ENCODE measurements at places on chromosomes 2 and 18.

GRCh38 chr2:203626952-203627681, 79.3 kb upstream of the CD28 start:
- DNase-seq, result peak; percentile 19

DNA sequence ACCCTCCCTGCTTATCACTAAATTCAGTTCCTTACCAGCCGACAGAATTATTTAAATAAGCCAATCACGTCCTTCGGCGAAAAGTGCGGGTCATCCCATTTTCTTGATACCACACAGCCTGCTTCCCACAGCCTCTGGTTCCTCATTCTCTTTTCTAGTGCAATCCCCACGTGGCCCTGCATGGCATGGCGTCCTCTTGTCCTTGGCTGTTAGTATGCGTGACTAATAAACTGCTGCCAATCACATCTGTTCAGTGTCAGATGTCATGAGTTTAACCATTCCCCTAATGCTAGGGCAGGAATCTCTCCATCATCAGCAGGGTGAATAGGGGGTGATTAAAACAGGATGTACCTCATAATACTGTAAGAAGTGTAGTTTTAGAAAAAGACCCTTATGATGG, 62.8 kb upstream of the TSPYL6 start:
- DNase-seq, result no peak

GRCh38 chr2:222298001-222298310, 842 bp downstream of the PAX3 start:
- DNase-seq, result no peak

DNA sequence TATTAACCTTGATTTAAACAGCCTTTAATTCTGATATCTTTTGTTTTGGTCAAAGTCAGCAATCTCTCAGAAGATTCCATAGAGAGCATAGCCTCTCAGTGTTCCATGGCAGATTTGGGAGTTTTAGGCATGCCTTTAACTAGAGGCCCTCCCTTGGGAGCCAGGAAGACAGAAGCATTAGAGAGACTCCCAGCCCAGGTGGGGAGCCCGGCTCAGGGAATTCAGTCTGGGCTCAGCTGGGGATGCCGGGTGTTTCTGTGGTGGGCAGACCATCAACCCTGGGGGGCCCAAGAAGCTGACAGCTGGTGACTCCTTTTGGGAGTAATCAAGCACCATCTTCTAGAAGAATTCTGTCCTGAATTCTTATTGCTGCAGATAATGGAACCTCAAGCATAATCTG, 99.7 kb upstream of the CELF4 start:
- no peak for DNase-seq

- no peak for DNase-seq
These were observed 519.7 kb downstream of the SOCS6 start for GRCh38 chr18:70808481-70809056.

GRCh38 chr18:3624935-3625741, 175.2 kb downstream of the TGIF1 start:
- peak; percentile 96 for DNase-seq

DNA sequence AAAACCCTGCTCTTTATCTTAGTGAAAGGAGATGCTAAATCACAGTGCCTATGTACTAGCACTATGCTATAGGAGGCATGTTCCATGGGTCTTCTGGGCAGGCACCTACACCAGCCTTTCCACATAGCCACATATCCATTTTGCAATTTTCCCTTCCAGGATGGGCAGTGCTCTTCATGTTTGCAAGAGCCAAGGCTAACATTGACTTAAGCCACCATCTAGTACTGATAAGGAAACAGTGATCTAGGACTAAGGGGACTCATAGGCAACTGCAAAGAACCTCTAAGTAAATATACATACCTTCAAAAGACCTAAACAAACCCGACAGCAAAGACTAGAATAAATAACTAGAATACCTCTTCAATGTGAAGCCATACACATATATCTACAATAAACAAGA, 919.7 kb upstream of the GYPC start:
- no peak for DNase-seq

GRCh38 chr2:84980263-84980983, 9.5 kb downstream of the KCMF1 start:
- no peak for DNase-seq

- DNase-seq, result no peak
These were observed 126.9 kb upstream of the TLK1 start for GRCh38 chr2:171287611-171288010.

- DNase-seq, result no peak
These were observed 39.3 kb upstream of the NRXN1 start for GRCh38 chr2:51071191-51071590.

DNA sequence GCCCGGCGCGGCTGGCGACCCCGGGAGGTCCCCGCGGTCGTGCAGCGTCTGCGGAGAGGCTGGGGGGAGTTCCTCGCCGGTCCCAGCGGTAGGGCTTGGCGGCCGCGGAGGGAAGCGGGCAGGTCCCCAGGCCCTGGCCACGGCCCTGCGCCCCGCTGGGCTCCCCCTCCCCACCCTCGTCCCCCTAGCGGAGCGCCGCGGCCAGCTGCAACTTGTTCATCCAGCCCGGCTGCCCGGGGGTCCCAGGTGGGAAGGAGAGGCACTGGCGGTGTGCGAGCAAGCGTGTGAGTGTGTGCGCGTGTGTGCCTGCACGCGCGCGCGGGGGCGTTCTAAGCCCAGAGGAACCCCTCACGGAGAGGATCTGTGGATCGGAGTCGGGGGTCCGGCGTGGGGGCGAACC, 1.3 kb downstream of the PTPRM start:
- DNase-seq, result no peak

- no peak for DNase-seq
These were observed 42.5 kb downstream of the DSC3 start for GRCh38 chr18:30999887-31000628.

DNA sequence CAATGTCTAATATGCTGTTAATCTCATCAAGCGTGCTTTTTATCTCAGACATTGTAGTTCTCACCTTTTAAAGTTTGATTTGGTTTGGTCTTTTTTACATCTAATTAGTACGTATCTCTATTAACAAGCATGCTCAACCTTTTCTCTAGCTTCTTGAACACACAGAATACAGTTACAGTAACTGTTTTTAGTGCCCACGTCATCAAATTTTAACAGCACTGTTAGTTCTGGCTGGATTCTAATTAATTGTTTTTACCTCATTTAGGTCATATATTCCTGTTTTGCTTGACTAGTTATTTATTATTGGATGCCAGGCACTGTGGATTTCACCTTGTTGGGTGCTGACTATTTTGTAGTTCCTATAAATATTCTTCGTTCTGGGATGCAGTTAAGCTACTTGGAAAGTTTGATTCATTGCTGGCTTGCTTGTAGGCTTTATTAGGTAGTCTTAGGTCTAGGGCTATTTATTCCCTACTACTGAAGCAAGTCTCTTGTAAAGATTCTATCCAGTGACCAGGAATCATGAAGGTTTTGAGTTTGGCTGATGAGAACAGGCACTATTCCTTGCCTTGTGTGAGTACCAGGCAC, 263.0 kb downstream of the ETAA1 start:
- DNase-seq, result no peak

DNA sequence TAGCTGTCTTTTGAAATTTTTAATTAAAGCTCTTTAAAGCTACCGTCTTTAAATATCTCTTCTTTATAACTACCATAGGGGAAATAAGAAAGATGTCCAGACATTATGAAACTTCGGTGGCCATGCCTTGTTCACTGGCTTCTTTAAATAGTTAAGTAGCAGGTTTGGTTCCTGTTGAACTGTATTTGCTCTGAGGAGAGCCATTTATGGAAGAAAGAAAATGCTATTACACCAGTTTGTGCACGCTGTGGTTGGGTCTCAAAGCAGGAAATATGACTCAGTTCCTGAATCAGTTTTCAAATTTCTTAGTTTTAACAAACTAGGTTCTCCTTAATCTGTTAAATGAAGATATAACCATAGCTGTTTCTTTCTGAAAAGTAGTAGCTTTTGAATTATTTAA, 12.2 kb downstream of the ARPC2 start:
- DNase-seq, result peak; percentile 92

DNA sequence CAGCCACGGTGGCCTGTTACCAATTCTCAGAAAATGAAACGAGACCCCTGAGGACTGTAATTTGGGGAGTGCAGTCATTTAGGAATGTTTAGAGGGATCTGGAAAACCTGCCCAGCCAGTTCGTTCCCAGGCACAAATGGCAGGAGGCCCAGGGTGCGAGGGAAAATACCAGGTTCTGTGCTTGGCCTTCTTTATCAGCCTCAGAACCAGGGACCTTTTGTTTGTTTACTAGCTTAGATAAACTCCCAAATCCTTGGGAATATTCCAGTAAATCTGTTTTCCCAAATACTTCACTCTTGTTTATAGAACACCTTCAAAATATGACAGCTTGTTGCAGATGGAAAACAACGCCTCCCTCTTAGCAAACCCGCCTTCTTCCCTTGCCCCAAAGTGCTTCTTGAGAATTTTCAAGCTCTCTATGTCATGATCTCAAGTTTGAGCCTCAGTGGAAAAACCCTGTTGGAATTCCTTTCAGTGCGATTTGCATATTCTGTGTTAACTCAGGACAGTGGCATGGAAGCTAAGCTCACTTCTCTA, 400.3 kb upstream of the SMIM21 start:
- no peak for DNase-seq

DNA sequence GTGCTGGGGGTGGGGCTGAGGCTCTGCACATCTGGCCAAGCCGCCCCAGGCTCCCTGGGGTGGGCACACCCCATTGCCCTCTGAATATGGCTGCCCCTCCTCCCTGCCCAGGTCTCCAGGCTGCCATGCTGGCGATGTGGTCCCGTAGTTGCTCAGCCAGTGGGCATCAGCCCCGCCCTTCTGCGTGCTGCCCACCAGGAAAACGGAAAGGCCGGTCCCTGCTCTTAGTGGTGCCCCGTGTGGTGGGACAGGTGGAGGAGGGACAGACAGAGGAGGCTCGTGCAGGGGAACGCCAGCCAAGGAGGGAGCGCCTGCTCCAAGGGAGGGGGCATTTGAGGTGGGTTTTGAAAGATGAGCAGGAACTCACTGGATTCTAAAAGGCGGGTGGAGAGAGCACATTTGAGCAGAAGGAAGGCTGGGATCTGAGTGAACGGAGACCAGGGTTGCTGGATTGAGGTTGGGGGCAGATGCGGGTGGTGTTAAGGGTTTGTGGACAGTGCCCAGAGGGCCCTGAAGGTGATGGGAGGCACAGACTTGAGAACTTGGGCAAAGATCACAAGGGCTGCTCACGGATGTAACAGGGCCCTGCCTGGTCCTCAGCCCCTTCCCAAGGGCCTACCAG, 6.7 kb upstream of the B3GNT7 start:
- DNase-seq, result no peak

DNA sequence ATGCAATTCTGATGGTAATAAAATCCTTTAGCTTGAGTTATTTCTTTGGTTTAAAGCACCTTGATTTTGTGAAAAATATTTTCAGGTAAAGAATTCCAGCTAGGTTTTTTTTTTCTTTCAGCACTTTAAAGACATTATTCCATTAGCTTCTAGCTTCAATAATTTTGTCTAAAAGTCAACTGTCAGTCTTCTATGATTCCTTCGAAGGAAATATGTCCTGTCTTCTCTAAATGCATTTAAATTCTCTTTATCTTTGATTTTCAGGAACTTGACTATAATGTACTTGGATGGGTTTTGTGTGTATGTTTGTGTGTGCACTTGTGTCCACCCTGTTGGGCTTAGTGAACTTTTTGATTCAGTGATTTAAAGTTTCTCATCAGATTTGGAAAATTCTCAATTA, 4.7 kb downstream of the LONRF2 start:
- peak; percentile 25 for DNase-seq

DNA sequence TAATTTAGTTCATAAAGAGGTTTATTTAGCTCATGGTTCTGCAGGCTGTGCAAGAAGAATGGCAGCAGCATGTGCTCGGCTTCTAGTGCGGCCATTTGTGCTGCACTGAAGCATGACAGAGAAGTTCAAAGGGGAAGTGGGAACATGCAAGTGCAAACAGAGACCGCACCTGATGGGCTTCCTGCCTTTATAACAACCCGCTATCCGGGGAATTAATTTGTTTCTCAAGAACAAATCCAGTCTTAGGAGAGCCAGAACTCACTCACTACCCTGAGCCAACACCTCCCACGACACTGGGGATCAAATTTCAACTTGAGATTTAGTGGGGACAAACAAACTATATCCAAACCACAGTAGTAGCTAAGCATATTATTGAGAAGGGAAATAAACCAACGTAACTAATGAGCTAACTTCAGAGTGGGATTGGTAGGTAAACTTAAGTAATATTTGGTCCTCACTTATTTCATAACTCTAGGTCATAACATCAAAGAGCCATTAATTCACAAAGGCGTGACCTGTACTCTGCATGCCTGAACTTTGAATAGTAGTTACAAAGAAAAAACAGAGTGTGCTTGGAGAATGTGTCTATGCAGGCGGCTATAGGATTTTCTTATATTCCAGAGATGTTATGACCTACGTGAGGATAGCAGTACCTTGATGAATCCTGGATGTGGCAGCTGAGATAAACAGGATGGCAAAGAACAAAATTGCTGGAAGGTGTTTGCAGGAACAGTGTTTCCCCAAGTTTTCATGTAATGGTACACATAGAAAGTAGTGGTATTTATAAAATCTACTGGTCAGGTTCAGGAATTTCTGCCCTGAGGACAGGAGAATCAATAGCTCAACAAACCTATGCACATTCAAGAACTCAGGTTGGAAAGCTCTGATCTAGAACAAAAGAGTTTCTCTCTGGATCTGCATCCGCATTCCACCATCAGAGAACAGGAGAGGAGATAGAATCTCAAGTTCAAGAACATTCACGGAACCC, 845.9 kb upstream of the ID2 start:
- peak; percentile 93 for DNase-seq

GRCh38 chr2:223936862-223937326, 8.2 kb downstream of the WDFY1 start:
- DNase-seq, result peak; percentile 31

GRCh38 chr2:193793914-193794313, 1599.2 kb upstream of the TMEFF2 start:
- DNase-seq, result no peak

GRCh38 chr2:112053917-112054846, 887 bp upstream of the TMEM87B start:
- DNase-seq, result peak; percentile 81

DNA sequence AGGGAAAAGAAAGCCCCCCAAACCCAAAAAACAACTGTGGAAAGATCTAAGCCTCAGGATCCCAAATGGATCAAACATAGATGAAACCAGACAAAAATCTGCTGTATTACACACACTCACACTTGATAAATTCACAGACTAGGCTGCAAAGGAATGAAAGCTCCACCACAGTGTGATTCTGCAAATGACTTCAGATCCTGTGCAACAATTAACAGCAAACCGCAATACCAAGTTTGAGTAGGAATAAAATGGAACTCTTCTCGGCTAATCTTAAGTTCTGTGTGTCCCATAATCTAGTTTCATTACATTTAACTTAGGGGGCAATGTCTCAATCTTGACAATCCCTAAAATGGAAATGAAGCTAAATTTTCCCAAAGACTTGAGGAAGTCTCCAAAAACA, 11.9 kb downstream of the CLK1 start:
- no peak for DNase-seq

GRCh38 chr2:44778671-44779476, 162.6 kb upstream of the SIX3 start:
- no peak for DNase-seq

DNA sequence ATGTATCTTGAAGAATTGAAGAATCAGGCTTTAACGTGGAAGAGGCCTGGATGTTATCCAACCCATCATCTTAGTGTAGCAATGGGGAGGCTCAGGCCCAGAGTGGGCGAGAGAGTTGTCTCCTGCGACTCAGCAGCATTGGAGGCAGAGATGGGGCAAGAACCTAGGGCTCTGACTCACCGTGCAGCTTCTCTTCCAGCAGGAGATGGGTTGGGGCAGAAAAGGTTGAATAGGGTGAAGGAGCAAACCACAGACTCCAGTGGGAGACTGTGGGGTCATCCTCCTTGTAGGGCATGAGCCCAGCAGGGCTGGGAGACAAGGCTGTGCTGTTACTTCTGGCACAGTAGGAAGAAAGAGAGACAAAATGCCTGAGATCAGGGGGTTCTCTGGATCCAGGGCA, 1.4 kb downstream of the IL36RN start:
- DNase-seq, result no peak
